Left cardiac atrium (tissue), 4 donors: ENCODE measurements at places on chromosomes 6 and 20. TPM values are rescaled to one million over a fixed set of nuclear protein-coding genes. Genes with fewer than 3 reads are reported as not detected.
A peak's percentile ranks its signal among the peaks of the same experiment; 100 is the strongest.

The CCM2L gene
- total RNA-seq = 7.8 TPM

- peak; percentile 65 for DNase-seq
Observed at GRCh38 chr20:6122873-6123648, at the start of gene FERMT1. Gene FERMT1, minus strand, starts transcription at chr20:6123030. Its CDS starts 3,476 bp downstream, at chr20:6119554.

GRCh38 chr20:38620441-38620840, 18.8 kb downstream of the ARHGAP40 start:
- no peak for DNase-seq

- no peak for DNase-seq
Observed at GRCh38 chr20:41903586-41903985, 285.4 kb upstream of the CHD6 start.

DNA sequence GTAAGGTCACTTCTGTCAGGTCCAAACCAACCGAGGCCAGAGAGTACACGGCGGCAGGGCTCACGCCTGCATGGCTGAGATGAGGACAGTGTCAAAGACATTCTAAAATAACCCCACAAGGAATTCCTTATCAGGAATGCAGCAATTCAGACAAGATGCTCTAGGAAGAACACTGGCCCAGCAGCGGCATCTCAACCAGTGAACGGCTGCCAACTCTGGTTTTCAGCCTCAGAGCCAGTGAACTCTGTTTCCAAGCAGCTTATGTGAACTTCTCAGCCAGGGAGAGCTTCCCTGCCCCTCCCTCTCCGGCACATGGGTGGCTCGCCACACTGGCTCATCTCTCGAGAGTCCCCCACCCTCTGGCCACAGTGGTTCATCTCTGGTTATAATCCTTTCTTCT, 36.9 kb downstream of the KCNQ2 start:
- DNase-seq = no peak

DNA sequence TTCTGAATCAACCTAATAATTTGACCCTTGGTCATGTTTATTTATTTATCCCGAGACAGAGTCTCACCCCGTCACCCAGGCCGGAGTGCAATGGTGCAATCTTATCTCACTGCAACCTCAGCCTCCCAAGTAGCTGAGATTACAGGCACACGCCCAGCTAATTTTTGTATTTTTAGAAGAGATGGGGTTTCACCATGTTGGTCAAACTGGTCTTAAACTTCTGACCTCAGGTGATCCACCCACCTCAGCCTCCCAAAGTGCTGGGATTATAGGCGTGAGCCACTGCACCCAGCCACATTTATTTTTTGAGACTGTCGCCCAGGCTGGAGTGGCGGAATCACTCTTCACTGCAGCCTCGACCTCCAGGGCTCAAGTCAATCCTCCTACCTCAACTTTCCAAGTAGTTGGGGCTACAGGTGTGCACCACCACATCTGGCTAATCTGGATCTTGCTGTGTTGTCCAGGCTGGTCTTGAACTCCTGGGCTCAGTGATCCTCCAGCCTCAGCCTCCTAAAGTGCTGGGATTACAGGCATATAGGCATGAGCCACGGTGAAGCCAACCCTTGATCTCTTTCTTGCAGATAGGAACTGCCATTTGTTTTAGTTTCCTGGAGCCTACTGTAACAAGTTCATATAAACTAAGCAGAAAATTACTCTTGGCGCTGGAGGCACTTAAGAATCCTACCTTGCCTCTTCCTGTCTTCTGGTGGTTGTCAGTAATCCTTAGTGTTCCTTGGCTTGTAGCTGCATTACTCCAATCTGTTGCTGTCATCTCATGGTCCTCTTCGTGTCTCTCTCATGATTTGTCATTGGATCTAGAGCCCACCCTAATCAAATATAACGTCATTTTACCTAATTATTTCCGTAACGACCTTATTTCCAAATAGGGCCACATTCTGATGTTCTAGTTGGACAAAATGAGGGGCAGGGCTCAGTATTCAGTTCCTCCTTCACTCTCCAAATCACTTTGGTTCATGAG, 2.3 kb downstream of the RPS18 start:
- DNase-seq = no peak

DNA sequence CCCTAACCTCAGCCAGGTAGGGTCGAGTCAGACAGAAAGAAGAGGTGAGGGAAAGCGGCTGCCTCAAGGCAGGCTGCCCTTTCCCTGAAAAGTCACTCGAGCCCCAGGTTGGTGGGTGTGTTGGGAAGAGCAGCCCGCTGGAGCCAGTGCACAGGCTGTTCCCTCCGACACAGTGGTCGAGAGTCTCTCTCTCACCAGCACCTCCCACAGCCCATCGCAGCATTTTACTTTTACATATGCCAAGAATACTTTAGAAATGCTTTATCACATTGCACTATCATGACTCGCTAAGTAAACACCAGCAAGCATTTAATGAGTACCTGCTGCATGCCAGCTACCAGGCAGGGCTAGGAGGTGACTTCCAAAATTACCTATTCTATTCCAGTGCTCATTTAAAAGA, 1.7 kb downstream of the PRPH2 start:
- DNase-seq = no peak

The CFAP61 gene
- total RNA-seq = 1.0 TPM

GRCh38 chr6:44723439-44724197, 336.1 kb downstream of the CDC5L start:
- no peak for DNase-seq

GRCh38 chr6:25874822-25875562, 949 bp upstream of the SLC17A3 start:
- DNase-seq = no peak

DNA sequence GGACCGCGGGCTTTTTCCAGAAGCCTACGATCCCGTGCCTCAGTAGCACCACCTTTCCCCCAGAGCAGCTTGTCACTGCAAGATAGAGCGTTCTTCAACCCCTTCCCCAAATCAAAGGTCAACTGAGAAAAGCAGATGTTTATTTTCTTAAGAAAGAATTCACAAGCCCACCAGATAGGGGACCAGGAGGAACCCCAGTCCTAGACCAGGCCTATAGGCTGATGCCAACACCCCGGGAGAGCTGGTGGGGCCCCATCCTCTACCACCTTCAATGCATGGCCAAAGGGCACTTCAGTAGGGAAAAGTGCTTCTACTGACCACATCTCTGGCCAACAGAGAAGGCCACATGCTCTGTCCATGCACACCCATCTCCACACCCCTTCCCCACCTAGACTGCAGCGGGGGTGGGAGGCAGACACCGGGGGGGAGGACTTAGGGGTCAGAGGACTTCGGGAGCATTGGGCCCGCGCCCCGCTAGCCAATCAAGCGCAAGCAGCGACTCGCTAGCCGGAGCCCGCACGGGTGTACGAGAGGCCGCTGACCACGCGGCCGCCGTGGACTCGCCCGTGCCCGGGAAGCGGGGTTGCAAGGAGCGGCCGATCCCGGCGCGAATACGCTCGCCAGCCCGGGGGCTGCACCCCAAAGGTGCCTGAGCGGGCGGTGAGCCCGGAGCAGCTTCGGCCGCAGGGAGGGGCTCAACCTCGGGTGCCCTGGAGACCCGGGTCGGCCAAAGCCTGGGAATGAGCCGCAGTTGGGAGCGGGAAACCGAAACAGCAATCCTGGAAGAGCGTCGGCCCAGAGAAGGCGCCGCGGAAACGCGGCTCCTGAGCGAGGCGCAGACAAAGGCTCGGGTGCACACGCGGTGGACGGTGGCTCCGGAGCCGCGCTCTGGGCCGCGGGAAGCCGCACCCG, 2.8 kb downstream of the PDE10A start:
- DNase-seq = no peak

- no peak for DNase-seq
Observed at GRCh38 chr6:38067263-38067980, 247.9 kb downstream of the ZFAND3 start.

GRCh38 chr6:138107752-138108592, 753 bp upstream of the PERP start:
- DNase-seq = peak; percentile 23

The PPIL4 gene
- 18.1 TPM for total RNA-seq

DNA sequence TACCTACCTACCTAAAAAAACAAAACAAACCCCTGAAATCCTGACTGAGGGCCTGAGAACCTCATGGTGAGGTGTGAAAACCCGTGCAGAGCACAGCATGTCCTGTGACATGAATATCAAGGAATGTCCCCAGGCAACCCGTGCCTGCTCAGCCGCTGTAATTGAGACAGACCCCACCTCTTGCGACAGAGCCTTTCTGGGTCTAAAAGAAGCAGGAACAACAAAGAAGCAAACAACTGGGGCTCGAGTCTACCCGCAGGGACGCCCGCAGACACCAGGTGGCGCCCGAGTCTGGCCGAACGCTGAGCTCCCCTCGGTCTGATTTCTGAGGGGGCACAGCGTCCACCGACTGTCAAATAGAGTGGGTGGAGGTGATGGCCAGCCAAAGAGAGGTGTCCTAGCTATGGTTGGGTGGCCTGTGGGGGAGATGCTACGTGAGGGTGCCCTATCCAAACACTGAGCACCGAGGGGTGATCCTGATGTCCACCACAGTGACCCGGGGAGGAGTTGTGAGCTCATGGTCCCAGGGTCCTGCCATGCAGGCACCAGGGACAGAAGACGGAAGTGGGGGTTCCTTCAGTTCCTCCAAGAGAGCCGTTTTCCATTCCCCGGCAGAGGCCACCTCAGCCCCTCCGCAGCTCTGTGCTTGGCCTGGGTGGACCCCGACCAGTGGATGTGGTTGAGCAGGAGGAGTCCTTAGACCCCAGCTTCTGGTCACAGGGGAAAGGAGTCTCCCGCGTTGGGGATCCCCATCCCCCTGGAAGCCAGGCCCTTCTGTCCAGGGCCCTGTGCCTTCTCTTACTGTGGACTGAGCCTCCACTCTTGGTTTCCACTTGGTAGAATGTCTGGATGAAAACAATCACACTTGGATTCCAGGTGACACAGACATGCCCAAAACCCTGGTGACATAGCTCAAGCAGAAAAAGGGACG, 268.2 kb downstream of the CDC5L start:
- DNase-seq = peak; percentile 77

DNA sequence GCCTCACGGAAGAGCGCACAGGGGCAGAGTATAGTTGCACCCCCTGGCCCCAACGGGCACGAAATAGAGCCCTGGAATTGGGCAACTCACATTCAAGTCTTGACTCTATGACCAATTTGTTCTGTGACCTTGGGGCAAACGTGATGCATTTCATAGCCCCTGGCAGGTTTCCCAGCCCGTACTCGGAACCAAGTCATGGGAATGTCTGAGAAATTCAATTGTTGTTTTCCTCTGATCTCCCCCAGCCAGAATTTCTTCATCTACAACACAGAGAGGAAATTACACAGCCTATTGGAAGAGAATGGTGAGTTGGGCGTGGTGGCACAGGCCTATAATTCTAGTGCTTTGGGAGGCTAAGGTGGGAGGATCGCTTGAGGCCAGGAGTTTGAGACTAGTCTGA, 322.3 kb upstream of the SULF2 start:
- no peak for DNase-seq

The EGFL8 gene
- 8.7 TPM for total RNA-seq
